Retinal pigment epithelial cell (primary cell): ENCODE measurements at places on chromosomes 3 and 15.

- no peak for DNase-seq
Observed at GRCh38 chr15:58909616-58910015, 23.9 kb downstream of the SLTM start.

- DNase-seq, result no peak
Observed at GRCh38 chr15:64782751-64783150, 7.4 kb upstream of the RBPMS2 start.

DNA sequence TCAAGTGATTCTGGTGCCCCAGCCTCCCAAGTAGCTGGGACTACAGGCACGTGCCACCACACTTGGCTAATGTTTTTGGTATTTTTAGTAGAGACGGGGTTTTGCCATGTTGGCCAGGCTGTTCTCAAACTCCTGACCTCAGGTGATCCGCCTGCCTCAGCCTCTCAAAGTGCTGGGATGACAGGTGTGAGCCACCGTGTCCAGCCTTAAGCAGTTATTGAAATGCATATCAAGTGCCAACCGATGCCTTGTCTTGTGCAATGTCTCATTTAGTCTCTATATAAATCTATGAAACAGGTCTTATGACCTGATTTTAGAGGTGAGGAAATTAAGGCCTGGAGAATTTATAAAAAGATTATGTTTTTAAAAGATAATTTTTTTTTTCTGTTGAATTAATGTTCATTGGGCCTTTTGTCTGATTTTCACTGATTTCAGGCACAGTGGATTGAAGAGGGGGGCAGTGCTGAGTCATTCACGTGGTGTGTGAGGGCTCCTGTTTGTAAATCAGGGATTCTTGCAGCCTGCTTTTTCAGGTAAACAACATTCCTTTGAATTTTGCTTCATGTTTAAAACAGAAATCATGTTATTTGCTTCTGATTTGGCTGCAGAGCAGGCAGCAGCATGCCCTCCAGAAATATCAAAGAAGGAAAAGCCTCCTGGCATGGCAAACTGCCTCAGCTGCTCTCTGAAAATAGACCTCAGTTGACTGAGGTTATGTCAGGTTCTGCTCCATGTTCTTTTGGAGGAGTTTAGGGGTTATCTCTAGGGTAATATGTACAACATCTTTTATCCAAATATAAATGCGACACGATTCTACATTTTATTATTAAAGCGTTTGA is 407.0 kb upstream of the RGMA start:
- no peak for DNase-seq

DNA sequence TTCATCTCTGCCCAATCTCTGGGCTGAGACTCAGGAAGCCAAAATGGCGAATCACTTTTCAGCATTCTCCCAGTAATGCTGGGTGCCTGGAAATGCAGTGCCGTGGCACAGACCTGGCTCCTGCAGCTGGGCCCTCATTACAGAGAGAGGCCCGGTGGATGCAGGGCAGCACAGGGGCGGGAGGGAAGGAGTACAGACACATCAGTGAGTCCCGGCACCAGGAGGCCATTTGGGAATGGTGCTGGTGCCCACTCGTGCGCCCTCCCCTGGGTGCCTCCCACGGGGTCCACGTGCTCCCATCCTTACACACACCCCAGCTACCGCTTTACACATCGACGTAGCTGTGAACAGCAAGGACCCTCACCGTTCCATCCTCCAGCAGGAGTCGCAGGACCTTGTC is 13.2 kb downstream of the MYO5C start:
- DNase-seq, result no peak

GRCh38 chr15:47427463-47427862 is 289.8 kb upstream of the SEMA6D start:
- DNase-seq, result no peak

DNA sequence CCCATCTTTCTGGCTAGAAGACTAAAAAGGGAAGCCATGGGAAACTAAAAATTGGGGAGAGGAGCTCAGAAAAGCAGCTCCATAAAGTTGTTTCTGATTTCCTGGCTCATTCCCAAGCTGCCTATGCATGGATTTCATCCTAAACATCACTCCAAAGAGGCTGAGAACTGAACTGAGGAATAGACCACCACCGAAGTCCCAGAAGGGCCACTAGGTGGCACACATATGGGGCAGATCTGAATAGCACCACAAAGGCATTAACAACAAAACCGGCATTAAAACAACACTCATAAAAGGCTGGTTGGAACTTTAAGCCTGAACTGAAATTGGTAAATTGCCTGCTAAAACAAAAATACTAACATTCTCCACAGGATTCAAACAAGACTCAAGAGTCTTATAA is 106.3 kb downstream of the PLD1 start:
- no peak for DNase-seq

DNA sequence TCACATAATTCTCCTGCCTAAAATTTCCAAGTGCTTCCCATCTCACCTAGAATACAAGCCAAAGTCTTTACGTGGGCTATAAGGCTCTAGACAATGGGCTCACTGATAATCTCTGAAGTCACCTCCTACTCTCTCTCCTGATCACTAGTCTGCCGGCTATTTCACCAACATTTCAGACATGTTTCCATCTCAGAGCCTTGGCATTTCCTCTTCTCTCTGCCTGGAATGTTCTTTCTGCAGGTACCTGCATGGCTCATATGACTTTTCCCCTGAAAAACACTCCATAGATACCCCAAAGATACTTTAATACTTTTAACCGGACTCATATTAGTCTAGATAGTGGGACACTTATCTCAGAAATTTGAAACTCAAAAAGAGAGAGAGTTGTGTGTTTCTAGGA is 32.7 kb downstream of the CD200 start:
- no peak for DNase-seq

DNA sequence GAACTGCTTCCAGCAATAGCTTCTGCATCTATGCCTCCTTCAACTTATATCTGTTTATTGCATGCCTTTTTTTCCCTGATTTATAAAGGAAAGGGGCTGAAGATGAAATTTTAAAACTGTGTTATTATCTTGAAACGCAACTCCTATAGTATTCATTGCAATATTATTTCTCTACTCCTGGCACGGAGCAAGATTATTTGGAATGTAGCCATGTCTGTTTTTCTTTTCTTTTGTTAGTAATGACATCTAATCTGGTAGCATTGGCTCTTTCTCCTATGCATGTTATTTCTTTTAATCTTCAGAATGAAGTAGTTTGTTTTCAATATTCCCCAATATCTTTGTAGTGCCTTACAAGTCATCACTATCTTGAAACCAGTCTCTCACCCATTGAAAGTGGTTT is 33.6 kb downstream of the KCNMB2 start:
- DNase-seq, result no peak

GRCh38 chr15:59491062-59491461 is 53.1 kb downstream of the FAM81A start:
- DNase-seq, result no peak

DNA sequence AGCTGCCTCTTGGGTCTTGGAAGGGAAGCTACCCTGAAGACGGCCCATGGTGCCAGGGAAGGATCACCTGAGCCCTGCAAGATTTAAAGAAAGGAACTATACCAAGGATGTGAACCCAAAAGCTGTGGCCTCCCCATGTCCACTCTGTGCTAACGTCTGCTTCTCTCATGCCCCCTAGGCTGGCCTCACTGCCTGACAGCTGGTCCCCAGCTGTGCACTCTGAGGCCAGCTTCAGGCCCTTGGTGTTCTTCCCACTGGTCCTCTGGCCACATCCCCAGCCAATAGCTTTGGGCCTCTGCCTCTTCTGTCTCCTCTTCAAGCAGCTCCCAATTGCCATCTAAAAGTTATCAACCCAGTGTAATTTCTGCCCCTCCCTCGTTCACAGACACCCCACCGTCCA is 5.2 kb upstream of the LRRK1 start:
- no peak for DNase-seq

- no peak for DNase-seq
Observed at GRCh38 chr3:86708893-86709292, 282.1 kb downstream of the VGLL3 start.
